ENCODE measurements at places on chromosomes 4 and X. TPM values are rescaled to one million over a fixed set of nuclear protein-coding genes. Genes with fewer than 3 reads are reported as not detected.

ANK2 gene
- total RNA-seq, result 383 TPM

ATP2B3 gene
- 0.52 TPM for total RNA-seq

MGARP gene
- total RNA-seq, result not detected

FRG2 gene
- total RNA-seq, result not detected

CITED1 gene
- 18.8 TPM for total RNA-seq
